ENCODE measurements at places on chromosomes 2 and 18.

- peak; percentile 71 for DNase-seq
Measured at GRCh38 chr2:43637030-43637803, at the start of gene PLEKHH2. Gene PLEKHH2, plus strand, starts transcription at chr2:43637260. Its CDS starts 7,414 bp downstream, at chr2:43644674.

GRCh38 chr2:46914578-46915230 lies 902 bp downstream of the MCFD2 start:
- DNase-seq: no peak

GRCh38 chr2:127700527-127701192 lies 637 bp upstream of the SFT2D3 start:
- no peak for DNase-seq

GRCh38 chr18:42281851-42282250 lies 326.8 kb downstream of the PIK3C3 start:
- no peak for DNase-seq

DNA sequence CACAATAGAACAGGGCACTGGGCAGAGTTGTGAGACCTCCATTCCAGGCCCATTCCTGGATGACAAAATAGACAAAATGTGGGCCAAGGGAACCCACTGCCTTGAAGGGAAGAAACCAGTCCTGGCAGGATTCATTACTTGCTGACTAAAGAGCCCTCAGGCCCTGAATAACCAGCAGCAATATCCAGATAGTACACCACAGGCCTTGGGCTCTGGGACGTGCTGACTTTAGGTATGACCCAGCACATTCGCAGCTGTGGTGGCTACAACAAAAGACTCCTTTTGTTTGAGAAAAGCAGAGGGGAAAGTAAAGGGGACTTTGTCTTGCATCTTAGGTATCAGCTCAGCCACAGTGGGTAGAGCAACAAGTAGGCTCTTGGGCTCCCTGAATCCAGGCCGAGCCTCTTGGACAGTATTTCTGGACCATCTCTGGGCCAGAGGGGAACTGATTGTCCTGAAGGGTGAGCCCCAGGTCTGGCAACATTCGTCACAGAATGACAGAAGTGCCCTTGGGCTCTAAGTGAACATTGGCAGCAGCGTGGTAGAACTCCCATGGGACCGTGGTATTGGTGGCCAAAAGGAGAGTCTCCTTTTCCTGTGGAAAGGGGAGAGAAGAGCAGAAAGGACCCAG lies 89.9 kb upstream of the CD226 start:
- no peak for DNase-seq

DNA sequence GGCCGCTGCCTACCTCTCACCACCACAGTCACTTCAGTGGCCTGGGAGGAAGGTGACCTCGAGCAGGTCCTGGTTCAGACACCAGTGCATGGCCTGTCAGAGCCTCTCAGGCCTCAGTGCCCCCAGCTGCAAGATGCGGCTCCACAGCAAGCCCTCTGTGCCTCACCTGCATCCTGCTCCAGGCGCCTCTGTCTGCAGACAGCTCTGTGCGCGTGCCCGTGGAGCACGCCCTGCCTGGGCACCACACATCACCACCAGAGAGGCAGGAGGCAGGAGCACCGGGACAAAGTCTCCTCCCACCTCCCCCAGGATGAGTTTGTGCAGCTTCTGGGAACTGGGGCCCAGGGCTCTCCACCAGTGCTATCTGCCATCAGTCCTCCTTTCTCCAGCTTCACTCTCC lies 98.7 kb downstream of the TFCP2L1 start:
- no peak for DNase-seq

DNA sequence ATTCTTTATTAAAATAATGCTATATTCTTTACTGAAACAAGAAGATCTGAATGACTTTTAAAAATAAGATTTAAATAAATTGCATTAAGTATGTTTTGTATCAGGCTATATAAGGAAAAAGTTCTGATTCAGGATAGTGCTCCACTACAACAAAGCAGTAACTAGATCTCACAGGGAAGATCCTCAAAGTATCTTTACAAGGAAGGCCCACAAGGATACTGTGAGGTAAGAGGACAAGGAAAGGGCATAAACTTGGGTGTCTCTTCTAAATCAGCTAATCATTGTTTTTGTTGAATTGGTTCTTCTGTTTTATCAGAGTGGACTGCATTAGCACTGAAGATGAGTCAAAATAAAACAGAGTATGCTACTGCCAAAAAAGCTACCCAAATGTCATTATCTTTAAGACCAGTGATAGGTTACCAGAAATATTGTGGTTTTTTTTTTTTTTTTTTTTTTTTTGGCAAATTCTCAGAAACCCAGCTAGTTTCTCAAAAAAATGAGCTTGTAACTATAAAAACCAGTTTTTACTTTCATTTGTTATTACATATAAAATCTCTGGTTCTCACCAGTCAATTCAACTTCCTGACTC lies 160.9 kb downstream of the BAZ2B start:
- no peak for DNase-seq

DNA sequence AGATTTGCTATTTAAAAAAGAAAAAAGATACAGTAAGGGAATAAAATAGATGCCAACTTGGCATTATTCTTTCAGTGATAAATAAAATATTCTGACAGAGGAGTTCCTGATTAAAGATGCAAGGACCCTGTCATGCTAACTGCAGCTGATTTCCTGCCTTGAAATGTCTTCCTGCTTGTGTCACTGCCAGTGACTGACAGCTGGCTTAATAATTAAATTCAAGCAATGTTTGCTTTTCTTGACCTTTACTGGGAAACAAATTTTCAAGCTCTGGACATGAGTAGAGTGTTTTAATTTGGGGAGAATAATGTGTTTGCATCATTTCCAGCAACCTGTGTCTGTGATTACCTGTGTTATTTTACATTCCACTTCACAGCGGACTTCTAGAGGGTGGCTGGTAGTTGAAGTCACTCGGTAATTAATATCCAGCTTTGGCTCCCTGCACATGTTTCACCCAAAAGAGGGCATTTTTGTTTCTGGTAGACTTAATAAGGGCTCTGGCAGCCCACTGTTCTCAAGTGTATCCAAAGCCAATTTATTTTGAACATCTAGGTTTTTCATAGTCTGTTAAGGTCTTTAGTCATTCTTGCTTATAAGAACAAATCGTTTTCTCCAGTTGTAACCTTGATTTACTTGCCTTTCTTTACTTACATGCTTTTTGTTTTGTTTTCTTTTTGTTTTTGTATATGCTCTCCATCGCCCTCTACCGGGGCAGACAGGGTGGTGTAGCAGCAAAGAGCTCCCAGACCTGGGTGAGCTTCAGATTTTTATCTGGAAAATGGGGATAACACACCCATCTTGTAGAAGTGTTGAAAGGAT lies 48.5 kb upstream of the PROKR1 start:
- DNase-seq: peak; percentile 21

GRCh38 chr2:128797533-128797932 lies 478.9 kb upstream of the HS6ST1 start:
- no peak for DNase-seq

- DNase-seq: no peak
Measured at GRCh38 chr18:68316636-68317035, 398.3 kb downstream of the TMX3 start.

- DNase-seq: peak; percentile 26
Measured at GRCh38 chr2:100427627-100428258, 10.3 kb upstream of the CHST10 start.

- no peak for DNase-seq
Measured at GRCh38 chr2:145855142-145855541, 1335.2 kb upstream of the ZEB2 start.

GRCh38 chr2:120660771-120661459 lies 74.8 kb upstream of the GLI2 start:
- DNase-seq: no peak

- DNase-seq: no peak
Measured at GRCh38 chr18:66196805-66197204, 407.1 kb downstream of the CDH19 start.

DNA sequence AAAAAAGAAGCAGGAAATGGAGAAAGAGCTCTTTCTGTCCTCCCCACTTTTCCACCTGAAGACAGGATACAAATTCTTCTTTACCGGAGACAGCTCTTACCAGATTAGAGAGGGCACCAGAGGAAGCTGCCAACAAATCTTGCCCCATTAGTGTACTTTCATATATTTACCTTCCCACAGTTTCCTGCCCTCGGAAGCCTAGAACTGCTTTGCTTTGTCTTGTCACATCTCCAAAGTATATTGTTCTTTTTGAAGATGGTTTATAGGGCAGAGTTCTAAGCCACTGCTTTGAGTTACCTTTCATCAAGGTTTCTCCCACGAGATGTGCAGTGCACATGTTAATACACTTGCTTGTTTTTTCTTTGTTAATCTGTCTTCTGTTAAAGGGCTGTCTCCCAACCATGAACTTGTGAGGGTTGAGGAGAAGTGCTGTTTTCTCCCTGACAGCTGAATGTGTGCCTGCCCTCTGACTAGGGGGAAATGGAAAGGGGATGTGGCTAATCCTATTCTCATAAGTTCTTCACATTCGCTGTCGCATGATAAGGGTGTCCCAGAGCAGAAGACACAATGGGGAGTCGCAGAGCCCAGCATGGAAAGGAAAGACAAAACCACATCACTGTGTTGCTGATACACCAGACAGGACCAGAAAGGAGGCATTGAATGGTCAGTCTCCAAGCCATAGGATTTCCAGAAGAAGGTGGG lies 24.2 kb downstream of the CENPA start:
- DNase-seq: no peak

- no peak for DNase-seq
Measured at GRCh38 chr2:160394153-160394552, 99.5 kb downstream of the RBMS1 start.

DNA sequence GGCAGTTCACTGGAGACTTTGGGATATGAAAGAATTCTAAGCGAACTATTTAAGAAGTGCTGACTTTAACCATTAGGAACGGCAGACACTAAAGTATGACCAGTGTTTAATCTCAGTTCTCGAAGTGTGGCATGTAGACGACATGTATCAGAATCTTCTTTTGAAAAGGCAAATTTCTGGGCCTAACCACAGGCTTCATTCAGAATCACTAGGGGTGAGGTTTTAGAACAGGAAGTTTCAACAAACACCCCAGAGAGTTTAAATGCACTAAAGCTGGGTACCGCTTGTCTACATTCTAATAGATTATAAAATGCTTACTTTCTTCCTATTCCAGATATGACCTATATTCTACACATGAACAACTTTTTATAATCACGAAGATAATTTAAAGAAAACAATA lies 180.3 kb downstream of the ANKRD44 start:
- no peak for DNase-seq

GRCh38 chr2:34806891-34807290 lies 1207.8 kb upstream of the FAM98A start:
- DNase-seq: no peak

- DNase-seq: no peak
Measured at GRCh38 chr2:85312404-85312803, 15.4 kb downstream of the TGOLN2 start.

GRCh38 chr2:112995346-112995920 lies 9.8 kb upstream of the IL36A start:
- no peak for DNase-seq

DNA sequence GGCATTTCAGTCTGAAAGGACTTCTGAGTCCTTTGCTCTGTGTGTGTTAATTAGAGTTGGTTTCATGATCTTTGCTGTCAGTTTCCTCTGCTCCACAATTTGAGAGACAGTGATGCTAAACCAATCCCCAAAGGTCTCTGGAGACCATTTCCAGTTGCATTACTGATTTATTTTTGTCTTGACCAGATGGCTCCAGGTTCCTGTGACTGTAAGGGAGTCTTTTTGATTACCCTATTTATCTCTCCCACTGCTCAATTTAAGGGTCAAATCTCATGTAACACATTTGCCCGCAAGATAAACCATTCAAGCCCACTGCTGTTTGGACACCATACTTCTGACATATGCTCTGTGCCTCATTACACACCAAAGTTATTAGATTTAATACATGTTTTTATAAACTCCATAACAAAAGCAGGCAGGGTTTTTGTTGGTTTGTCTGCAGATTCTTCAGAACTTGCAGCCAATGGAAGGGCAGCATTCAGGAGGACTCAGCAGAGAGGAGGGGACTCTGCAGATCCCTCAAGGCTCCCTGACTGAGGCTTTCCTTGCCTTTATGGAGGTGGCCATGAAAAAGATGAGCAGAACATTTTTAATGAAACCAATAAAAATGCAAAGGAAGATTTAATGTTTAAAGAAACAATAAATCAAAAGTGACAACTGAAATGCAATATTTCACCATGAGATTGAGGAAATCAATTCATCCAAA lies 889.3 kb upstream of the CELF4 start:
- no peak for DNase-seq

GRCh38 chr2:237598468-237599208 lies 8.1 kb upstream of the RAB17 start:
- no peak for DNase-seq

- no peak for DNase-seq
Measured at GRCh38 chr2:72235497-72236415, 88.1 kb upstream of the CYP26B1 start.

GRCh38 chr2:25316101-25316500 lies 25.6 kb downstream of the DNMT3A start:
- DNase-seq: no peak

GRCh38 chr2:232697807-232698110 lies 628 bp downstream of the GIGYF2 start:
- DNase-seq: no peak

DNA sequence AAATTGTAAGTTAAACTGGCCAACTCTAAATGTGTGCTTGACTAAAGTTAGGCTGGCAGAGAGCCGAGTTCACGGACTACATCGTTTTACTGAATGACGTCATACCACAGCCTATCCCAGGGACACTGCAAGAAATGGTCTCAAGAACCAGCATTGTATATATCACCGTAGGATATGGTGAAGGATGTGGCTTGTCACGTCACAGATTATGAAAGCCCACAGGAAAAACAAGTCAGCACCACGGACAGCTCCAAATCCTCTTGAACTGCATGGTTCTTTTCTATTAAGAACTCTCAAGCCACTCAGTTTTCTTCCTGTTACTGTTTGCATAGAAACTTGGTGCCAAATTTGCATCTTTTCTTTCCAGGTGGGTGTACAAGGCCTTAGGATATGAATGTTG lies 85.1 kb upstream of the ACAA2 start:
- DNase-seq: peak; percentile 5

DNA sequence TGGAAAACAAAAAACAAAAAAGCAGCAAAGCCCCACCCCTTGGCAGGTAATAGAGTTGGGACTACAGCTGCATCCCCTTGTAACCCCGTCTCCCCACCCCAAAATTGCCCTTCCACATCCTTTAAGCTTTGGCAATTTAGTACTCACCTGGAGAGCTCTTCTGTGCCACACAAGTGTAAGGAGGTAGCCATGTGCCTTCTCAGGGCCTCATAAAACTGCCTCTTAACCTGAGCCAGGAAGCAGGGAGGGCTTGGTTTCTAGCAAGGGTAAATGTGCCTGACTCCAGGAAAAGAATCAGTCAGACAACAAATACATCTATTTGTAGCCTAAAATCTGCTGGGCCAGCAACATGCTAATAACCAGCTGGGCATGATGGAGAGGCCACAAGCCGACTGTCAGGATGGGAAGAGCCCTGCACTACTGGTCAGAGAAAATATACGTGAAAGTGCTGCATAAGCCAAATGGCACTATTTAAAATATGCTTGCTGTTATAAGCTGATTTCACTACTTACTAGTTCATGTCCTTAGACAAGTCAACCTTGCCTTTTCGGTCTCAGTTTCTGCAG lies 46.3 kb downstream of the NOP58 start:
- no peak for DNase-seq

- peak; percentile 37 for DNase-seq
Measured at GRCh38 chr2:233404222-233404621, 49.9 kb downstream of the DGKD start.
